ENCODE measurements at places on chromosomes 5 and 9.

DNA sequence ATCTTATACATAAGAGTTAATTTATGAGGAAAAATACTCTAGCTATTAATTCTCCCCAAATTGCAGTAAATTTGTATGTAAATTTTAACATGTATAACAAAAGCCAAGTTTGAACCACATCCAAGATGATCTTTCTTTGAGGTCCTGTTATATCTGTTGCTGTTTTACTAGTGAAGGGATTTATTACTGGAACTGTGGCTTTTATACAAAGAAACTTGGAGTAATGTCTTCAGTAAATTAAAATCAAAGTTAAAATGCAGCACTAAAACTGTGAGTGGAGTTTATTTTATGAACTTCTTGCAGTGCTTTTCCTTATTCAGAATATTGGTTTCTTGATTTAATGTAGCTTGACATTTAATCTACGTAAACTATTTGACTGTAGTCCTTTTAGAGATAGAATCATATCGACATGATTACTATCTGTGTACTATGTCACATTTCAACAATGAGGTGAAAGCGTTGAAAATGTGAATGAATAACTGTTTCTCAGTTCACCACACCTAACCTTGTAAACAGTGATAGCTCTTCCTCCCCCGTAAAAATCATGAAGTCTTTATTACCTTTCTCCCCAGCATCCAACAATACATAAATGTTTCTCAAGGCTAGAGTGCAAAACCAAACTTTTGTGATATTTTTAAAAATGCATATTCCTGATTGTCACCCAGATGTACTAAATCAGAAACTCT, 53.2 kb upstream of the ISOC1 start:
- DNase-seq = no peak

DNA sequence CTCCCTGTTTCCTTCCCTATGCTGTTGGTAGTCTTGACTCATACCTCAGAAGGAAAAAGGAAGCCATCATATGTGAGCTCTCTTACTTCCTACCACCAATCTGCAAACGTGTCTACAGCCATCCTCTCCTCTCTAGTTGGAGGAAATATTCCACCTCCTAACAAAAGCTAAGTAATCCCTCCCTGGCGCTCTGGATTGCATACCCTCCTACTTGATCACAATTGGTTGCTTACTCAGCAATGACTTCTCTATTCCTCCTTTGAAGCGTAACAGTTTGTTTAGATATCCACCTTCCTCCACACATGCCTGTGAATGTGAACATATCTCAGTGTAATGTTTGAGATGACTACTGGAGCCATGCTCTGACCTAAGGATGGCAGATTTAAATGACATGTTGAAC, 18.2 kb downstream of the RUSC2 start:
- no peak for DNase-seq

DNA sequence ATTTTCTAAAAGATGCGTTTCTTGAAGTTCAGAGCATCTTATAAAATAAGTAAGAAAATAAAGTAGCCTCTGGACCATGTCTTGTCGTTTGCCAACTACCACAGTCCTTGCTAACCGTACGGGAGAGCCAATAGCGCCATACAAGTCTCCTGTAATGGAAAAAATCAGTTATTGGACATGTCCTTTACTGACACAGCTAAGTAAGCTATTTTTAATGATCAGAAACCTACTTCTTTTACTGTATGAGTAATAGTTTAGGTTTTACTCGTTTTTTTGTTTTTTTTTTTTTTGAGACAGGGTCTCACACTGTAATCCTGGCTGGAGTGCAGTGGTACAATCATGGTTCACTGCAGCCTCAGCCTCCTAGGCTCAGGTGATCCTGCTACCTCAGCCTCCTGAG, 37.7 kb upstream of the RAPGEF6 start:
- DNase-seq = no peak

DNA sequence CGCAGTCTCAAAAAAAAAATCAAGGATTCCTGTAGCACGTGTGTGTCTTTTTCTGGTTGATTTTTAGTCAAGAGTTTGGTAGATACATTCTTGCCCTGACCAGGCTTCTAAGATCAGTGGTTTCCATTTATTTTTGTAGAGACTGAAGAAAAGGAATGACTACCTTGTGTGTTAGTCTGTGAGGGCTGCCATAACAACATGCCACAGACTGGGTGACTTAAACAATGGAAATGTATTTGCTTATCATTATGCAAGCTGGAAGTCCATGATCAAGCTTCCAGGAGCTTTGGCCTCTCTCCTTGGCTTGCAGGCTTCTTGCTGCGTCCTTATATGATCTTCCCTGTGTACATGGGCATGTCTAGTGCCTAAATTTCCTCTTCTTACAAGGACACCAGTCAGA, 127.0 kb downstream of the CCDC192 start:
- DNase-seq = no peak

DNA sequence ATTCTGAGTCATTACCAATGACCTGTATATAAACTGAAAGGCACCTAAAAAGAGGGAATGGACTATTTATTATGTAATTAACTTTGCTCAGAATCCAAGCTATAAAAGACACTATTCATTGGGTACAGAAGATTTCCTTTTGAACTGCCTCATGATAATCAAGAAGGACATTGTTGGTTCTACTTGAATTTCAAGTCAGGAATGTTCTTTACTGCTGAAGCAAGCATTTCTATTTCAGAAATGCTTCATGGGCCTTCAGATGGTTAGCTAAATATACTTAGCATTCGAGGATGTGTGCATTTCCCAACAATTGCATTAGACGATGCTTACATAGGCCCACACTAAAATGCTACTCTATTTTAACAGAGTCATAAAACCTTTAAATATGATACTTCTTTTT, 658.2 kb upstream of the DMAC1 start:
- DNase-seq = no peak

GRCh38 chr9:104575456-104575855, 6.5 kb downstream of the OR13C8 start:
- DNase-seq = no peak

GRCh38 chr9:36935332-36935731, 98.7 kb downstream of the PAX5 start:
- DNase-seq = no peak

DNA sequence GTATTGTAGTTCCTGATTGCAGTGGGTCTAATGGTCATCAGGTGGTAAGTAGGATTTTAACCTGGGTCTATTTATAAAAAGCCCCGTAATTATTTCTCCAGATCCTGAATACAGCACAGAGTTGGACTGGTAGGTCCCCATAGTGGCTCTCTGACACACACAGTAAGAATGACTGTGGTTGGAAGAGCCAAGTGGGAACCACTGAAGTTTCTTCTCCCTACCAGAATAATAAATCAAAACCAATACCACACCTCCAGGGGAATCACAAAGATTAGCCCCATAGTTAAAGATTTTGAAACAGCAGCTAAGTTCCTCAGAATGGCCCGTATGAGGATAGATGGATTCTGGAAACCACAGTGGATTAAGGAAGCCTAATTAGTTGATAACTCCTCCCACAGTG, 68.4 kb upstream of the ZFR start:
- DNase-seq = no peak

GRCh38 chr5:52922384-52922783, 66.8 kb upstream of the ITGA2 start:
- DNase-seq = peak; percentile 81

- peak; percentile 78 for DNase-seq
Observed at GRCh38 chr9:96383165-96383942, at the start of gene SLC35D2. Gene SLC35D2, minus strand, starts transcription at chr9:96383711. Its CDS starts 77 bp downstream, at chr9:96383634.

GRCh38 chr9:134225186-134225585, 60.8 kb upstream of the RNU6ATAC start:
- no peak for DNase-seq

- no peak for DNase-seq
Observed at GRCh38 chr9:109331353-109331752, 10.5 kb upstream of the EPB41L4B start.

DNA sequence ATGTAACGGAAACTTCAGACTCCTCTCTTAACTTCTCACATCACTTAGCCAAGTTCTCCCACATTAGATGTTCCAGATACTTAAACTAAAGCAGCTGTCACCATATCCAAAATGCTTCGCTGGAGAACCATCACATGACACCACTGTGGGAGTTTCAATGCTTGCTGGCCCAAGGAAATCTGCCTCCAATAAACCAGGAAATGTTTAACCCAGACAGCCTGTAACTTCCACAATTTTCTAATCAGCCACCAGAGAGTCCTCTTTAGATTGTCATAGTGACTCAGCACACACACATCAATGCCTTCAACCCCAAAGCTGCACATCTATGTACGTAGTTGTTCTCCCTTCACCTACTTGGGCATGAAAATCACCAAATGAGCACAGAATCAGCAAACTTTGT, 118.7 kb downstream of the LPAR1 start:
- no peak for DNase-seq

DNA sequence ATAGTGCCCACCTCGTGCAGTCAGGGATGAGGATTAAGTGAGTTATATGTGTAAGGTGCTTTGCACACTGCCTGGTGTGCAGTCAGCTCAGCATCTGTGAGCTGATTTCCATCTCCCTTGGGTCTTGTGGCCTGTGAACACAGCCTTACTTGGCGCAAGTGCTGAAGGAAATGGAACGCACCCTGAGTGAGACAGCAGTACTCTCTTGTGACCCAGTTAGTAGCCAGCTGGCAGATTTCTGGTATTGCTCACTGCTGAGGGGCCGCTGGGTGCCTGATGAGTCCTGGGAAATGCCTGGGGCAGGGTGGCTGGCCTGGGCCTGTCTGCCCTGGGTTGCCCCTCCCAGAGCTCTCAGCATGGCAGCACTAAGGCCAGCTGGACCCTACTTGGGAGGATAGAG, 90.9 kb upstream of the BOD1 start:
- no peak for DNase-seq

GRCh38 chr5:126137891-126138280, 285.3 kb upstream of the GRAMD2B start:
- no peak for DNase-seq

DNA sequence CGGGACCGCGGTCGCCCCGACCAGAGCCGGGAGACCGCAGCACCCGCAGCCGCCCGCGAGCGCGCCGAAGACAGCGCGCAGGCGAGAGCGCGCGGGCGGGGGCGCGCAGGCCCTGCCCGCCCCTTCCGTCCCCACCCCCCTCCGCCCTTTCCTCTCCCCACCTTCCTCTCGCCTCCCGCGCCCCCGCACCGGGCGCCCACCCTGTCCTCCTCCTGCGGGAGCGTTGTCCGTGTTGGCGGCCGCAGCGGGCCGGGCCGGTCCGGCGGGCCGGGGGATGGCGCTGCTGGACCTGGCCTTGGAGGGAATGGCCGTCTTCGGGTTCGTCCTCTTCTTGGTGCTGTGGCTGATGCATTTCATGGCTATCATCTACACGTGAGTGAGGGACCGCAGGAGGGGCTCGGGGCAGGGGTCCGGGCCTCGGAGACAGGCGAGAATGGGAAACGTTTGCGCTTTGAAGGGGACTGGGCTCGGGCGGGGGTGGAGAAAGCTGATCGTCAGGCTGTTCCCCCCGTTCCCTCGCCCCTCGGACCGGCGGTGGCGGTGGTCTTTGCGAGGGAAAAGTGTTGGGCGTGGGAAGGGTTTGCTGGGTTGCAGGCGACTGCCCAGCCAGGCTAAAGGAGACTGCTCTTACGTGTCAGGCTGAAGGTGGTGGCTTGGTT, 457 bp downstream of the UGCG start:
- DNase-seq = peak; percentile 78

DNA sequence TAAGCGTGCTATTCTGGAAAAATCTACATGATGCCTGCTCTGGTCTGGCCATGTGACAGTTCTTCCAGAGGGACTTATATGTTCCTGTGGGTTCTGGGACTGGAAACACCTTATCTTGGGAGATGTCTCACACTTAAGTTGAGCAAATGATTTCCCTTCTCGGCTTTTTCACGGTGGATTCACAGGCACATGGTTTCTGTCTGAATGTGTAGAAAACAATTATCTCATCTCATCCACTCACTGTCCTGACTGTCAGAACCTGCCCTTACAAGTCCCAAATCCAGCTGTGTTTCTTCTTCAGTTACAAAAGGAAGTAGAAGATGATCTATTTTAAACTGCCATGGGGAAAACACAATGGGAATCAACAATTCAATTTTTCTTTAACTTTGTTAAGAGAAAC, 184.0 kb downstream of the SYK start:
- no peak for DNase-seq

DNA sequence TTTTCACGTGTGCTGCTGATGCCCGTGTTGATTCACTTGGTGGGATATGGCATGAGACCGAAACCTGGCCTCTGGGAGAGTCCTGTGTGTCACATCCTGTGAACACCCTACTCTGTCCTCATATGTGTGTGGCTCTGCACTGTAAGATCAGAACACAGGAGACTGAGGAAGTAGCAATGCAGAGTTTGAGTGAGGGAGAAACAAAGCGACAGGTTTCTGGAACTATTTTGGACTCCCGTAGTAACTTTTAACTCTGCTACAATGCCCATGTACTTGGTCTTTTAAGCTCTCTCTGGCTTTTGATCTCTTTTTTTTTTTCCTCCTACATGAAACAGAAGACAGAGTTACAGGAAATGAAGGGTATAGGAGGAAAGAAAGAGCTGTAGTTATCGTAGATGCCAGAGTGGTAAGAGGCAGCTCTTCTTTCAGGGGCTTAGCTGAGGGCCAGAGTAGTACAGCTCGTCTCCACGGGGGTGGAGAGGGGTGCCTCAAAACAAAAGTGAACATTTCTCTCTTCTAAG, 26.6 kb downstream of the GRAMD2B start:
- DNase-seq = peak; percentile 23
